ENCODE measurements at places on chromosomes 11 and 22. TPM values are rescaled to one million over a fixed set of nuclear protein-coding genes. Genes with fewer than 3 reads are reported as not detected.

- no peak for DNase-seq
Measured at GRCh38 chr11:10490032-10490397, 35.0 kb downstream of the AMPD3 start.

Gene GPR83
- not detected for total RNA-seq

DNA sequence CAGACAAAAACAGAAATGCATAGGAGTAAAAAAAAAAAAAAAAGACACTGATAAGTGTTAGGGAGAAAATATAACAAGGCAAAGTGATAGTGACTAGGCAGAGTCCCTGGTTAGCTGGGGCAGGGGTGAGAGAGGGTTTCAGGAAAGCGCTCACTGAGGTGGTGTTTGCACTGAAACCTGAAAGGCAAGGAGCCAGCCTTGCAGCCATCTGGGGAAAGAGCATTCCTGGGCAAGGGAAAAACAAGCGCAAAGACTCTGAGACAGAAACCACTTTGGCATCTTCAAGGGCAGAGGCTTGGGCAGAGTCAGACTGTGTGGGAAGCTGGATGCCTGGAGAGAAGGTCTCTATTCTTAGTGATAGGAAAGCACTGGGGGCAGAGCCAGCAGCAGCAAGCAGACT lies 14.5 kb downstream of the CLMP start:
- no peak for DNase-seq

Gene SAA4
- total RNA-seq = not detected

- no peak for DNase-seq
Measured at GRCh38 chr22:19970479-19971275, 29.1 kb upstream of the TXNRD2 start.

DNA sequence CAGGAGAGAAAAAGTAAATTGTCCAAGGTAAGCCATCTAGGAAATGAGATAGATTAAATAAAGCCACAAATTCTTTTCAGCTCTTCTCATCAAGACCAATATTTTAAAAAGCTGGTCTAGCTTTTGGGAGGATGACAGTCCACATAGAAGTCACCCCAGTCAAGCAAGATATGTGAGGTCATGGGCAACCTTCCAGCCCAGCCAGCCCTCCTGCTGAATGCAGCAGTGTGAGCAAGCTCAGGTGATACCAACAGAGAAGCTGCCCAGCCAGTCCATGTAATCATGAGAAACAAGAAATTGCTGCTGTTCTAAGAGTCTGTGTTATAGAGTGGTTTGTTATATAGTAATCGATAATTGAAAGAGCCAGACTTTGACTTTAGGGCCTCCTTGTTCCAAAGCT lies 28.7 kb downstream of the KCNE3 start:
- DNase-seq = no peak

- peak; percentile 98 for DNase-seq
Measured at GRCh38 chr11:128207861-128208321, 379.5 kb downstream of the ETS1 start.

Gene OR4X1
- total RNA-seq = not detected

Gene OR4D5
- not detected for total RNA-seq

DNA sequence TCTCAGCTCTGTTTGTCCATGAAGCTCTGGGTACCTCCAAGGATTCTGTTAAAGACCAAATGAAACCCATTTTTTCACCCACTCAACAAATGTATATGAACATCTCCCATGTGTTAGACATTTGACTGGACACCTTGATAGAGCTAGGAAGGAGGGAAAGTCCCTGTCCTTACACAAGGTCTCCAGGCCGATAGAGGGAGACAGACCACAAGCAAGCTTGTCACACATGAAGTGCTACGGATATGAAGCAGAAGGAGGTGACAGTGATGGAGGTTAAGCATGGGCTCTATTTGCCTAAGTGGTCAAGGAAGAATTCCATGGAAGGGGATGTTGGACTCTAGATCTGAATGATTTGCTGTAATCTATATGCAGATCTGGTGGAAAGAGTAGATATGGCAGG lies 138.5 kb downstream of the MYO18B start:
- no peak for DNase-seq

GRCh38 chr22:24989541-24989951 lies 37.0 kb downstream of the KIAA1671 start:
- DNase-seq = no peak

Gene TRIM66
- 7.0 TPM for total RNA-seq

DNA sequence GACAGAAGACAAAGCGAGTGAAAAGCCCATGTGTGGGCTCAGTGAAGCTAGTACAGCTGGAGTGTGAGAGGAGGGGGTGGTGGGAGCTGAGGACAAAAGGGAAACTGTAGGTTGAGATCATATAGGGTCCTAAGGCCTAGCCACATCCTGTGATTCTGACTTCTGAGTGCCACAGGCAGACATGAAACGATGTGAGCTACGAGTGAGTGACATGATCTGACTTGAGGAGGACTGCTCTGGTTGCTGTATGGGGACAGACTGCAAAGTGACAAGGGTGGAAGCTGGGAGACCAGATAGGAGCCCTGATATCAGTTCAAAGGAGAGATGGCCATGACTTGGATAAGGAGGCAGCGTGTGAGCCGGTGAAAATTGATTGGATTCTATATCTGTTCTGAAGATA lies 85.4 kb downstream of the MICAL2 start:
- no peak for DNase-seq

DNA sequence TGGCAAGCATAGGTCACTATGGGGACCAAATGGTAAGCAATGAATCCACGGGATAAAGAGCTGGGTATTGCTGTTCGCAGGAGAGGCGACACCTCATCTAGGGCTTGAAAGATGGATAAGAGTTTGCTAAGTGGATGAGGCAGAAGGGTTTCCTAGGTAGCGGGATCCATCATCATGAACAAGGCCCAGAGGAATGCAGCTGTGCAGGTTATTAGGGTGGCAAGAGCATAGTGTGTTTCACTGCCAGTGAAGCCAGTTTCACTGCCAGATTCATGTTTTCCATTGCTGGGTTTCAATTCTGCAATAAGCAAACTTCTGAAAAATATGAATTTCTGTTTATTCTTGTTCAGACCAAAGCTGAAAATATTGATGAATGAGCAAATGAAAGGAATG lies 27.2 kb downstream of the WEE1 start:
- DNase-seq = peak; percentile 94

GRCh38 chr22:43465291-43466015 lies 53.6 kb downstream of the MPPED1 start:
- no peak for DNase-seq

All from mammary epithelial cell (primary cell).